Vagina (tissue), 2 donors: ENCODE measurements at places on chromosomes 6 and 20.
A peak's percentile ranks its signal among the peaks of the same experiment; 100 is the strongest.

DNA sequence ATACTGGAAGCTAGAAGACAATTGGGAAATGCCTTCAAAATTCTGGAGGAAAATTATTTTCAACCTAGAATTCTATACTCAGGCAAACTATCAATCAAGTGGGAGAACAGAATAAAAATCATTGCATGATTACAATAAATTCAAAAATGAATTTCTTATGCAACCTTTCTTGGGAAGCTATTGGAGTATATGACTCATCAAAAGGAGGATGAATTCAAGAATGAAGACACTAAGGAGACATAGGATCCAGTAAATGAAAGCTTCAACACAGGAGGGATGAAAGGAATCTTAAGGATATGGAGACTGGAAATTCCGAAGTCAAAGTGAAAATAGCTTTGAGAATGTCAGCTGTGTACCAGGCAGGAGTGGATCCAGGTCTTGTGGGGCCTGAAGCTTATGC lies 12.6 kb upstream of the UBR2 start:
- no peak for DNase-seq

- DNase-seq = no peak
Observed at GRCh38 chr6:152874846-152875568, 107.8 kb downstream of the FBXO5 start.

- no peak for DNase-seq
Observed at GRCh38 chr20:52179331-52180179, 12.0 kb downstream of the ZFP64 start.

DNA sequence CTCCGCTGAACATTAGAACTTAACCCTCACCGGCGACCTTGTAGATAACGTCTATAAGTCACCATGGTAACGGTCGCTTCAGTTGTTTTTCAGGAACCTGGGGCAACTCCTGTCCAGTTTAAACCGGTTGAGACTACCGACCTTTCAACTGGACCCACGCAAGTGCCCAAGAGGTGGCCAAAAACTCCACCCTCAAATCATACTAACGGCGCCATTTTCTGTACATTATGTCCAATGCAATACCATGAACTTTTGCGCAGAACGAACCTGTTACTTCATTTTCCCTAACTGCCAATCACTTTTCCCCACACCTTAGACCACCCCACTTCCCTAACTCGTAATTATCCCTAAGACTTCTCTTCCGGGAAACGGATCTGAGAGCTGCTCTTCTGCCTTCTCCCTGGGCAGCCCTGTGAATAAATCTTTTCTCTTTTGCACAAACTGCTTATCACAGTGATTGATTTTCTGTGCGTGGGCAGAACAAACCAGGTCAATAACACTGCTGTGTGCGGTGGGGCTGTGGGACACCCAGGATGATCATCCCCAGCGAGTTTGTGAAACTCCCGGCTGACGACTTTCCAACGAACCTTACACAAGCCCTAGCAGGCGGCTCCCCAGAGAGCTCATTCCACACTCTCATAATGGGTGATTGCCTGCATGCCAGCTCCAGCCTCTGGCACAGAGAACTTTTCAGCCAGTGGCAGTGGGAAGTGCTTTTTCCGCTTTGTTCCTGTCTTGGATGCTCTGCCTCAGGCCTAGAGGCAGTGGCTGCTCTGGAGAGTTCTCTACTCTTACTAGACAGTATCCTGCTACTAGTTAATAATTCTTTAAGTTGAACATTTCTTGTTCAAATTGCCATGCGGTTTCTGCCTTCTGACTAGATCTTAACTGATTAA lies 28.6 kb downstream of the GPX5 start:
- DNase-seq = no peak

DNA sequence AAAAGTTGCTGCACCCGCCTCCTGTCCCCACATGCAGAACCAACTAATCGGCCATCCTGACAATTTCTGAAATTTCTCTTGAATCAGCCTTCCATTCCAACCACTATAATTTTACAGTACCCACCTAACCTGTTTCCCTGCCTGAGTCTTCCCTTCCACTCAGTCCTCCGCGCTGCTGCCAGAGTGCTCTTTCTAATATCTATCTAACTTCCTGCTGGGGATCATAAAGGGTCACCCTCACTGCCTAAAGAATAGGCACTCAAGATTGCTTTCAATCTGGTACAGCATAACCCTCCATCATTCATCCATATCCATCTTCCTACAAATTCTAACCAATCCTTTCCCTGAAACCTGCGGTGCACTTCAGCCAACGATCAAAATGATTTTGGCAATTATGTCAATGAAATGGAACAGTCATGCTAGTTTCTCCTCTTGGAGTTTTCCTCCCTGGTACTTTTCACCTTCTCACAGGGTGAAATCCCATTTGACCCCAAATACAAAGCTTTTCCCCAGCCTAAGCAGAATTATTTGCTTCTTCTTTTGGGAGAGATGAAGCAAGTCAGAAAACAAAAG lies 117.5 kb upstream of the BEND6 start:
- DNase-seq = no peak

- DNase-seq = no peak
Observed at GRCh38 chr6:31568537-31568961, 3.5 kb upstream of the LTA start.

GRCh38 chr20:24952376-24953208 lies 3.5 kb downstream of the CST7 start:
- DNase-seq = peak; percentile 80

DNA sequence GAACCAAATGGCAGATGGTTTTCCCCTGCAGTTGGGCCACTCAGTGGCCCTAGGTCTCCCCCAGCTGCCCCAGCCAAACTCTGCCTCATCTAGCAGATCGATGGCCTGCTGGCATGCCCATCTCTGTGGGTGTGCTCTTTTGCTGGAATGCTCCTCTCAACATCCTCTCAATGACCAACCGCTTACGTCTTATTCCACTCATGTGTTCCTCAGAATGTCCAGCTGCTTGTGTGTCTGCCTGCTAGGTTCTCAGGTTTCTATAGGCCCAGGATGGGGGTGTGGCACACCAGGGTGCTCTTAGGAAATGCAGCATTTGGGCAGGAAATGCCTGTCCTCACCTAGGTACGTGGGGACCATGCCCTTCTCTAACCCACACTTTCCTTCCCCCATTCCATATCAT lies 509.9 kb upstream of the SYNCRIP start:
- no peak for DNase-seq

- no peak for DNase-seq
Observed at GRCh38 chr6:87656857-87657256, 45.2 kb downstream of the AKIRIN2 start.

GRCh38 chr6:11514672-11515071 lies 22.9 kb upstream of the TMEM170B start:
- no peak for DNase-seq

GRCh38 chr6:26205625-26206574 lies 118.7 kb downstream of the HFE start:
- no peak for DNase-seq

- no peak for DNase-seq
Observed at GRCh38 chr20:48329676-48330664, 497.8 kb downstream of the PREX1 start.

- DNase-seq = no peak
Observed at GRCh38 chr6:149333266-149333620, 15.7 kb downstream of the TAB2 start.

- DNase-seq = no peak
Observed at GRCh38 chr6:6057442-6058053, 50.8 kb upstream of the NRN1 start.

- no peak for DNase-seq
Observed at GRCh38 chr20:31849306-31849930, 4.0 kb upstream of the FOXS1 start.

DNA sequence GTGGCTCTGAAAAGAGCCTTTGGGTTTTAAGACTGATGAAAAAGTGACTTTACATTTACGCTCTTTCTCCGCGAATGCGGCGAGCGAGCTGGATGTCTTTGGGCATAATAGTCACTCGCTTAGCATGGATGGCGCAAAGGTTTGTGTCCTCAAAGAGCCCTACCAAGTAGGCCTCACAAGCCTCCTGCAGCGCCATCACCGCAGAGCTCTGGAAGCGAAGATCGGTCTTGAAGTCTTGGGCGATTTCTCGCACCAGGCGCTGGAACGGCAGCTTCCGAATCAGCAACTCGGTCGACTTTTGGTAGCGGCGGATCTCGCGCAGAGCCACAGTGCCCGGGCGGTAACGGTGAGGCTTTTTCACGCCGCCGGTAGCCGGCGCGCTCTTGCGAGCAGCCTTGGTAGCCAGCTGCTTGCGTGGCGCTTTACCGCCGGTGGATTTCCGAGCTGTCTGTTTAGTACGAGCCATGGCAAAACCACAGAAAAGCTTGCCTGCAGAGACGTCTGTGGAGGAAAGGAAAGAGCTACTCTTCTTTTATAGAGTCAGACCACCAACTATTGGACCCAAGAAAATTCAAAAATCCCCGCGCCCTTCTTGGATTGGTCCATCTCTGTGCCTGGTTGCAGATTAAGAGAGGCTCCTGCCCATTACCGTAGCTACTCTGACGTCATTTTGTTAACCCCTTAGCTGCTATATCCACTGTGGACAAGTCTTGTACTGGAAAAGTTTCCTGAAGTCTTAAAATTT lies 55.5 kb upstream of the HFE start:
- DNase-seq = peak; percentile 93

DNA sequence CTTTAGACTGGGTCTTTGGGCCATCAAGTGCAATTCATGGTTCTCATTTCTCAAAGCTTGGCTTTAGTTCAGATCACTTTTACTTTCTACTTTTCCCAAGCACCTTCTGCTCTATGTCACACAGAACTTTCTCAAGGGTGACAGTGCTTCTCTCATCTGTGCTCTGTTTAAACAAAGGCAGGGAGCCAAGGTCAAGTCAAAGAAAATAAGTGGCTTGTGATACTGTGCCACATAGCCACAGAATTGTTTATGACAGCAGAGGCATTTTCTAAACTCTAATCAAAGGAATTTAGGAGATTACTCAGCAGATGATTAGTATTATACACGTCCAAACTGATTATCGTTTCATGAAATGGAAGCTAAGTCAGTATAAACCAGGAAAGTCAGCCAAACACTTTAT lies 348.0 kb downstream of the HDGFL1 start:
- DNase-seq = no peak

GRCh38 chr6:42696526-42697267 lies 25.7 kb downstream of the PRPH2 start:
- no peak for DNase-seq

DNA sequence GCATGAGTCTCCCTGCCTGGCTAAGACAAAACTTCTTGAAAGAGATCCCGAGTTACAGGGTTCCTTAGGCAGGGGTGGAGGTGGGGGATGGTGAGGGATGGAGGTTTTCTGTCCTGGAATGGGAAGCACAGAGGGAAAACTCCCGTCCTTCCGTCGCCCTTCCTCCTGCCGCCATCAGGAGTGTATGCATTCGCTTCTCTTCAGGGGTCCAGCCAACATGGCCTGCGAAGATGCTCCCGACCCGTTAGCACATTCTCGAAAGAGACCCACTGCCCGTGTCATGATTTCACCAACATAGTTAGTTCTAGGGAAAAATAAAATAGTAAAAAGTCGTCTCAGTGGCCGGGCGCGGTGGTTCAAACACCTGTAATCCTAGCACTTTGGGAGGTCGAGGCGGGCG lies 37.1 kb downstream of the KIF25 start:
- DNase-seq = peak; percentile 75

GRCh38 chr6:15252195-15252594 lies 6.3 kb downstream of the JARID2 start:
- no peak for DNase-seq

- no peak for DNase-seq
Observed at GRCh38 chr6:44341095-44341890, 1.2 kb upstream of the SPATS1 start.

DNA sequence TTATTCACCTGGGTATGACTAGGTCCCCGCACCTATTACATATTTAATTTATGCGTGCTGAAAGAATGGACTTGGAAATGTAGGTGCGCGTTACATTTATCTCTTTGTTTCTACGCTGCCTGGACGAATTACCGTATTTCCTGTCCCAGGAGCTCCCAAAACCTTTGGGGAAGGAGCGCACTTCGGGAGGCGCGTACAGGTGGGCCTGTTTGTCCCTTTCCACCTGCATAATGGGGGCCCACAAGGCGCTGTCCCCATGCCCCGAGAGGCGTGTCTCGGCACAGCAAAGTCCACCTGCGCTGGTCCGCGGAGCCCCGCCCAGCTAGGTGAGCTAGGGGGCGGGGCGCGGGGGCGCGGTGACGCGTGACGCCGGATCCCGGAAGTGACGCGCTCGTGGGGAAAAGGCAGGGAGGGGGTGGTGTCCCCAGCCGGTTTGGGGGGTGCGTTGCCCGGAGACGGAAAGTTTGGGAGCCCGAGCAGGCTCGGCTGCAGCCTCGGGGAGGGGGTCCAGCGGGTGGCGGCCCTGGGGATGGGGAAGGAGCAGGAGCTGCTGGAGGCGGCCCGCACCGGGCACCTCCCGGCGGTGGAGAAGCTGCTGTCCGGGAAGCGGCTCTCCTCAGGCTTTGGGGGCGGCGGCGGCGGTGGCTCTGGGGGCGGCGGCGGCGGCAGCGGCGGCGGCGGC lies at the start of gene ANKS1A:
ANKS1A (plus strand) TSS at position 382 of the 682 bp plus-strand sequence; CDS start at position 530, 148 bp downstream.
- DNase-seq = peak; percentile 91

GRCh38 chr6:112176175-112176574 lies 78.2 kb downstream of the LAMA4 start:
- DNase-seq = no peak

DNA sequence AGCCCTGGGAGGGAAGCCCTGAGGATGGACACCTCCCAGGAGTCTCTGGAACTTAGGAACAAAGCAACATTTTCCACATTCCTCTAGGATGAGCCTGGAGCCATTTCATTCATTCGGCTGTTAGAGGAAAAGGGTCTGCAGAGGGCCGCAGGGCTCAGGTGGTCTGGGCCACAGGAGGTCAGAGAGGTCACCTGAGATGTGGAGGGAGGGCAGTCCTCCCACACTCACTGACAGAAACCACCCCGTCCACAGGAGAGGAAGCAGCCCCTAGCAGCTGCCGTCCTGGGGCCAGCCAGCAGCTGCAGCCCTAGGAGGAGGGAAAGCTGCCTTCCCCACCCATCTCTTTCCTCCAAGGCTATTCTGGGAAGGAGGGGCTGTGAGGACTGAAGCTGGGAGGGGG lies 207.0 kb downstream of the CDC5L start:
- DNase-seq = no peak

DNA sequence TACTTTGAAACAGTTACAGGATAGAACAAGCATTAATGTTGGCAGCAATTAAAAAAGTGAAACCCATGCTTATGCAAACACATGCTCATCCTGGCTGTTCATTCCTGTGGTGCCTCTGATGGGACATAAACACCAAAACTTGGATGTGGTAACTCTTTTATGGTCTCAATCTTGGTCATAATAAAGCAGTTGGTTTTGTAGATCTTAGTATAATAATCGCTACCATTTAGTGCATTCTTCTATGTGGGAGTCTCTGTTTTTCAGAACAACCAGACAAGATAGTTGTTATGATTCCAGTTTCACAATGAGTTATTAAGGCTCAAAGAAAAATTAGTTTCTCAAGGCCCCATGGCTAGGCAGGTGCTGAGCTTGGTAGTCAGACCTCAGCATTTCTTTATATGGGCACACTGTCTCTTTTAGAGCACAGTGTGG lies 184.0 kb downstream of the UTRN start:
- DNase-seq = no peak

- DNase-seq = no peak
Observed at GRCh38 chr6:79408256-79408974, 128.8 kb downstream of the LCA5 start.

DNA sequence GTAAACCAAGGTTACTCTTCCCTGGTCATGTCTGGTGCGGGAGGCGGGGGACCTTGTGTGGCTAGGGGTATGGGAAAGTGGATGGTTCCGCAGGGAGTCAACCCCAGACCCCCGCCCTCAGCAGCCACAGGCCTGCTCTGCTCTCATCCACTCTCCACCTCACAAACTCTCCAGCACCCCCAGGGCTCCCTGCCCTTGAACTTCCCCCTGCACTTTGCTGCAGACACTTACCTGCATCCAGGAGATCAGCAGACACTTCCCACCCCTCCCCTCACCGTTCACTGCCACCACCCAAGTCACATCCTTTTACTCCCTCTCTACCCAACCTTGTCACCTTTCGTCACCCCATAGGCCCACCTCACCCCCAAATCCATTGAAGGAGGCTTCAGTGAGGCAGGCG lies 3.9 kb upstream of the RAET1L start:
- peak; percentile 58 for DNase-seq
